Activated T-cell treated with anti-CD3 and anti-CD28 coated beads, Interleukin-2, amount 50 U/mL, for 4 hours (primary cell): ENCODE measurements at places on chromosomes 3 and 15. TPM values are rescaled to one million over a fixed set of nuclear protein-coding genes. Genes with fewer than 3 reads are reported as not detected.
A peak's percentile ranks its signal among the peaks of the same experiment; 100 is the strongest.

GRCh38 chr3:106339551-106339950 lies 470.7 kb upstream of the CBLB start:
- DNase-seq: no peak

GRCh38 chr15:25543196-25543595 lies 104.4 kb upstream of the UBE3A start:
- no peak for DNase-seq

GRCh38 chr3:36606871-36607765 lies 157.2 kb downstream of the DCLK3 start:
- DNase-seq: no peak

DNA sequence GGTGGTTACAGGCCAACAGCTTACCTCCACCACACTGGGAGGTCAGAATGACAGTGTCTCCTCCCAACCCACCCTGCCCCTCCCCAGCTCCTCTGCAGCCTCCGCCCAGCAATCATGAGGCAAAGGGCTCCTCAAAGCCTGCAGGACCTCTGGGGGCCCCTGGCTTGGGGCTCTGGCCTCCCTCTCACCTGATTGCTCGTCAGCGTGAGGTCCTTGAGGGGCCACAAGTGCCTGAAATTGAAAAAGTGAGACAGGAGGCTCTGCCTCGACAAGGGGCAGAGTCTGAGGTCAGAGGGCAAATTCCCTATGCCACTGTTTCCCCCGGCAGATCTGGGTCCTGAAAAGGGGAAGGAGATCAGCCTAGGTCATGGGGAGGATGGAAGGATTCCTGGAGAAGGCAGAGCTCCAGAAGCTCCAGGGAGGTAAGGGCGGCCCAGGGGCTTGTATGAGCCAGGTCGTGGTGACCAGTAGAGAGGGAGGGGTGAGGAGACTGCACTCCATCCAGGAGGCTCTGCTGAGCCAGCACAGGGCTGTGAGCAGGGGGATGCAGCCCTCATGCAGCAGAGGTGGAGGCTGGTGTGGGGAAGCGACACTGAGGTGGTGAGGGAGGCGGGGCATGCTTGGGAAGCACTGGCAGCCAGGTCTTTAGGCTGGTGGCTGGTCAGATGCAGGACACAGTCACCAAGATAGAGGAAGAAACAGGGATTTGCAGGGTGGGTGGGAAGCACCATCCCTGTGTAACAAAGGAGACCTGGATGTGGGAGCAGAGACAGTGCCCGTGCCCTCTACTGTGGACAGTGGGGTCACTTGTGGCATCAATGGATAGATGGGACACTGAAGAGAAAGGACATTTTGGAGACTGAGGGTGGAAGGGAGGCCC lies 20.1 kb downstream of the ALS2CL start:
- no peak for DNase-seq

DNA sequence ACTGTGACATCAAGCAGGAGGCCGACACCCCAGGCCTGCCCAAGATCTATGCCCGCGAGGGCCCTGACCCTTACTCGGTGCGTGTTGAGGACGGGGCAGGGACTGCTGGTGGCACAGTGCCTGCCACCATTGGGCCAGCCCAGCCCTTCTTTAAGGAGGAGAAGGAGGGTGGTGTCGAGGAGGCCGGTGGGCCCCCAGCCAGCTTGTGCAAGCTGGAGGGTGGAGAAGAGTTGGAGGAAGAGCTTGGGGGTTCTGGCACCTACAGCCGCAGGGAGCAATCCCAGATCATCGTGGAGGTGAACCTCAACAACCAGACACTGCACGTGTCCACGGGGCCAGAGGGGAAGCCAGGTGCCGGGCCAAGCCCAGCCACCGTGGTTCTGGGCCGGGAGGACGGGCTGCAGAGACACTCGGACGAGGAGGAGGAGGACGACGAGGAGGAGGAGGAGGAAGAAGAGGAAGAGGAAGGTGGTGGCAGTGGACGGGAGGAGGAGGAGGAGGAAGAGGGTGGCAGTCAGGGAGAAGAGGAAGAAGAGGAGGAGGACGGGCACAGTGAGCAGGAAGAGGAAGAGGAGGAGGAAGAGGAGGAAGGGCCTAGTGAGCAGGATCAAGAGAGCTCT lies 5.4 kb downstream of the ZBTB47 start:
- DNase-seq: no peak

GRCh38 chr3:46501702-46502101 lies 3.9 kb downstream of the RTP3 start:
- DNase-seq: no peak

DNA sequence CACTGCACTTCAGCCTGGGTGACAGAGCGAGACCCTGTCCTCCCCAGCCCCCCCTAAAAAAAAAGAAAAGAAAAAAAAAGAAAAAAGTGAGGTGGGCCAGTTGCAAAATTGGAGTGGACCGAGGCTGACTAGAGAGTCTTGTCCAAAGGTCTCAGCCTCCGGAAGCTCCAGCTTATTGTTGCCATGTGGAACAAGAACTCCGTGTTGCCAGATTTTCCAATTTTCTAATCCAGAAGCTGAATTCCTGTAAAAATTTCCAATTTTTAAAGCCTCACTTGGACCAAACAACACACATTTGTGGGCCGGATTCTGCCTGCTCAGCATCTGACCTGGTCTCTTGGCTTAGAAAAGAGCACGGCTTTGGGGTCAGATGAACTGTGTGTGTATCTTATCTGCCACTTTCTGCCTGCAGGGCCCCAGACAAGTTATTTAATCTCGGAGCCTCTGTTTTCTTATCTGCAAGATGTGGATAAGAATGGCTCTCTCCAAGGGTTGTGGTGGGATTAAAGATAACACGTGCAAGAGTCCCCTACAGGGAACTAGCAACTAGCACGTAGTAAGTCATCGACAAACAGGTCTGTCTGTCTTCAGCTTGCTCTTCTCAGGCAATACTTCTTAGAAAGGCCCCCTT lies 73.7 kb upstream of the TLE3 start:
- DNase-seq: no peak

The TMEM266 gene
- total RNA-seq: 0.13 TPM

The FGD5 gene
- total RNA-seq: 0.25 TPM

DNA sequence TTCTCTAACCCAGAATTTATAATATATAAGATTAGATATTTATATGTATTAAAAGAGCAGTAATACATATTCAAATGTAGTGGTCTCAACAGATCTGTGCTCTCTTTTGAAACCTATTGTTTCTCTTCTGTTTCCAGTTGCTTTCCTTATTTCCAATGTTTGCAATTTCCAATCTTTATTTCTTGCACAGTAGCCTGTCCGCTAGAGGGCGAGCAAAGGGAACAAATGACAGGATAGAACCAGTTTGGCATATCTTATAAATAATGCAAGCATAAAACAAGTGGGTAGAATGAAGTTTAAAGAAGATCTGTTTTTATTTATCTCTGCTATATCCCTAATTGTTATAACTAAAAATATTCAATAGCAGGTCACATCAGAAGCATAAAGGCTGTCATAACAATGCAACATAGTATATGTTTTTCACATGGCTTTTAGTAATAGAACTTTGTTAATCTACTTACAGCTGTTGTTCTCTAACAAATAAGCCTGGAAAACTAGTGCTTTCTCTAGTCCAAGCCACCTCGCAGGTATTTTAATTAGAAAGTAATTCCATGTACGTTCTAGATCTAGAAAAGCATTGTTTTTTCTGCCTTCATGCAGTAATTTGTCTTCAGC lies 15.1 kb upstream of the TCAIM start:
- peak; percentile 45 for DNase-seq

DNA sequence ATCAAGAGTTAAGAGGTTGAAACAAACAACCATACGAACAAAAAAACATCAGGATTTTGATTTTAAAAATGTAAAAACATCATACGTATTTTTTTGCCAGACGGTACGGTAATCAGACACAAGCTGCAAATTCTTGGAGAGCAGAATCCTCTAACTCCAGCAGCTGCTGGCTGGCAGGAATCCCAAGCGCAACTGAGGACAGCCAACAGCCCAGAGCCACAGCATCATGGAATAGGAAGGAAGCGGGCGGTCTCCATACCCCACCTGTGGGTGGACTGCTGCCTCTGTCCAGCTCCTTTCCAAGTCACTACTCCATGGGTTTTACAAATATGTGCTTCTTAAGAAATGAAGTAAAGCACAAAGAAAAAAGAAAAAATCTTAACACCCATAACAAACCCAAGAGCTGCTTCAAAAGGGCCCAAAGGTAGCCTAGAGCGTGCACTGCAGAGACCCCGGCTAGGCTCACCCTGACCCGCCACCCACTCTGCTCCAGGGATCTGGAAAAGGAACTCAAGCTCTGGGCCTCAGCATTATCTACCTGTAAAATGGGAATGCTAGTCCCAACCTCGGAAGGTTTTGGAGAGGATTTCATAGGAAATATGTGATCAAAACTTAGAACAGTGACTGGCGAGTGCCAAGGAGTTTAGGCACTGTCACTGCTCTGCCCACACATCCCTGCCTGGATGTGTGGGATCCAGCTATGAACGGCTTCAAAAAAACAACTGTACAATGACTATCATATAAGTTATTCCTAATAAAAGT lies 33.4 kb downstream of the ZXDC start:
- no peak for DNase-seq

GRCh38 chr3:139941580-139941979 lies 6.6 kb downstream of the CLSTN2 start:
- DNase-seq: no peak

The RPL15 gene
- 2,279 TPM for total RNA-seq
